Left ventricle myocardium superior (tissue), 1 donor: ENCODE measurements at places on chromosomes 1 and 21. TPM values are rescaled to one million over a fixed set of nuclear protein-coding genes. Genes with fewer than 3 reads are reported as not detected.

GRCh38 chr1:59948990-59949389 is 22.4 kb upstream of the CYP2J2 start:
- DNase-seq = no peak

DNA sequence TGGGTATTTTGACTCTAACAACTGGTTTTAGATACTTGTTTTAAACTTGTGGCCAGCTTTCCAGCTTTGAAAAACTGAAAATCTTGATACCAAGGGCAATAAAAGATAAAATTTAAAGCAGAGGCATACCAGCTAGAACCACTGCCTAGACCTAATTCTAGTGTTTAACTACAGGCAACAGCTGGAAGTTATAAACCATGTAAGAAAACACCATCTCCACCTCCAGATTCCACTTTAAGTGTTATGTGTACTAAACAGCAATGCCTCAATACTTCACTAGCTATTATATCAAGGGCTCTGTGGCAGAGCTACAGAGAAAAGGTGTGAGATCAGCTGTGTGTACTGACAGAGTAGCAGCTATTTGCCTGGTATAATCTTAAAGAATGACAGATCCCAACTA is 69.5 kb downstream of the LPAR3 start:
- DNase-seq = no peak

- no peak for DNase-seq
Measured at GRCh38 chr1:25562101-25562927, 18.9 kb downstream of the LDLRAP1 start.

- no peak for DNase-seq
Measured at GRCh38 chr21:37412603-37413360, 46.2 kb downstream of the DYRK1A start.

DNA sequence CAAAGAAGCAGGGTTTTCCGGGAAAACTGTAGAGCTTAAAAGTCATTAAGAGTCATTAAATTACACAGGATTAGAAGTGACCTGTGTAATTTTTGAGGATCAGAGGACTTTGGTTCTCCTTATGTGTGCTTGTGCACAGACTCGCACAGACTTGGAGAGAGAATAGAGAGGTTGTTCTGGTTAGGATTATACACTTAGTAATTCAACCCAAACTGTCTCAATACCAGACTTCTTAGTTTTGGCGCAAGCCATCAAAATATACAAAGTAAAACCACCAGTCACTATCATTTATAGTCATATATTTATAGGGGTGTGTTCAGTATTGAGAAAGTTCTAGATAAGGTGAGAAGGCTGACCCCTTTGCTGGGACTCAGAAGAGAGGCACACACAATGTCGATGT is 112.3 kb downstream of the HLX start:
- no peak for DNase-seq

- no peak for DNase-seq
Measured at GRCh38 chr1:85091671-85092280, 43.5 kb upstream of the MCOLN3 start.

GRCh38 chr1:173224949-173225348 is 17.8 kb upstream of the TNFSF4 start:
- no peak for DNase-seq

- no peak for DNase-seq
Measured at GRCh38 chr1:225688345-225688744, 35.4 kb upstream of the ENAH start.

GRCh38 chr1:214843281-214843680 is 239.3 kb upstream of the KCNK2 start:
- DNase-seq = no peak

GRCh38 chr21:43766734-43767497 is 9.2 kb downstream of the CSTB start:
- no peak for DNase-seq

DNA sequence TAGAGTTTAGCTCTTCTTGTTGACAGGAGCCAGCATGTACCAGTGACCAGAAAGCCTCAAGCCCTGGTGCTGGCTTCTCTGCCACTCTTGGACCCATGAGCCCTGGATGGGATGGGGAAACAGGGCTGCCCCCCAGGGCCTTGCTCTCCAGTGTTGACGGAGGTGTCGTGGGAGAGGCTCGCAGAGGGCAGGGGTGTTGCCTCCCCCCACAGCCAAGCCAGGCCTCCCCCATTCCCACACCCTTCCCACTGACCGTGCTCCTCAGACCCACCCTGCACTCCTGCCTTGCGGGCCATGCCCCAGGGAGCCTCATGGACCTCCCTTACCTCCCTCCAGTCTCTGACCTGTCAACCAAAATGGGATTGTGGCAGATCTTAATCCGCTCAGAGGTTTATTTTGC is 123.8 kb upstream of the COL6A1 start:
- no peak for DNase-seq

DNA sequence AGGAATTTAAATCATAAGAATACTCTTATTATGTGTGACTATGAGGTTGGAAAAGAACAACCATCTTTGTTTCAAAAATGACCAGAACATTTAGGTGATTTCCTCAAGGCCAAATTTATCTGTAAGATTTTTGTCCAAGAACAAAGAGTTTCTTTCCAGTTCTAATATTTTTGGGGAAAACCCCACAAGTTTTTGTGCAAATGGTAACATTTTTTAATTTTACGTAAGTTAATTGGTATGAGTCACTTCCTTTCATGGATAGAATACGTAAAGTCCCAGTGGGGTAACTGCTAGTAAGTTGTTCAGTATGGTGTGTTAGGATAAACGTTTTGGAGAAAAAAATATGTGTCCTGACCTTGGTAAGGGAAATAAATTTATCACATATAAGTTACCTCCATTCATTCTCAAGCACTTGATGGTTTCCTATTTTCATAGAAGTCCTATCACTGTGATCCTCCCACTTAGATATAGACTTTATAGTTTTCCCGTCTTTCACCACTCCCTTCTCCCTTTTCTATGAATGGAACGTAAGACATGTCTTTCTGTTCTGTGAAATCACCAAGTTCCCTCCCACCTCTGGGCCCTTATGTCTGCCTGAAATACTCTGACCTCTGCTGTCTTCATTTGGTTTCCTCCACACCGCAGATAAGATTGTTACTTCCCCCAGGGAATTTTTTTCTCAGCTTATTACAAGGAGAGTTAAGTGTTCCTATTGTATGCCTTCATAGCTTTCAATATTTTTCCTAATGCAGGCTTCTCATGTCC is 34.9 kb upstream of the TSNAX start:
- no peak for DNase-seq

GRCh38 chr1:186849271-186849671 is 20.5 kb downstream of the PLA2G4A start:
- DNase-seq = no peak

GRCh38 chr1:78071696-78072095 is 25.9 kb downstream of the GIPC2 start:
- DNase-seq = no peak

DNA sequence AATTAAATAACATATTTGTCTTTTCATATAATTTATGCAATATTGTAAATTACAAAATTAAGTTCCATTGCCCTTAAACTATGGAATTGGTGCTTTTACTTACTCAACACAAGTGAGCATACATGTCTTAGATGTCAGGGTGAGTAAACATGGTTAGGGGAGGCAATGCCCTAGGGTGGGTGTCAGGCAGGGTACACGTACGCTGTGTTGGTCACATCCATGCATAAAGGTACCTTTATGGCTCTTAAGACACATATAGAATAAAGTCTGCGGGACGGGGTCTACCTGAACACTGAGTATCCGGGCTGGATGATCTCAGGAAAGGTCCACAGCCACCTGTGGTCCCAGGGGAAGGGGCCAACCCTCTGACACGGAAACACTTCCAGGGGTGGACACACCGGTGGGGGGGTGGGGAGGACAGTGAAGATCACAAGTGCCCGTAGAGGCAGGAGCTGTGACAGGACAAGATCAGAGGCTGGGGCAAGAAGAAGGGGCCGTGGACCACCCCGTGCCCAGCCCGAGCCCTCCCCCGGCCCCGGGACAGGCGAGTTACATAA is 720 bp downstream of the LIN9 start:
- no peak for DNase-seq

DNA sequence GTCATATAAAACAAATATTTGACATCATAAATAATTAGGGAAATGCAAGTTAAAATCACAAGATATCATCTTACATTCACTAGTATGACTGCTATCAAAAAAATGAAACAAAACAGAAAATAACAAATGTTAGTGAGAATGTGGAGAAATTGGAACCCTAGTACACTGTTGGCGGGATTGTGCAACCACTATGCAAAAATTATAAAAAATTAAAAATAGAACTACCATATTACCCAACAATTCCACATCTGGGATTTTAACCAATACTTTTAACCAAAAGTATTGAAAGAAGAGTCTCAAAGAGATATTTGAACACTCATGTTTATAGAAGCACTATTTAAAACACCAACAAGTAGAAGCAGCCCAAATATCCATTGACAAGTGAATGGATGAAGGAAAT is 797.2 kb upstream of the ADAMTS5 start:
- DNase-seq = no peak

GRCh38 chr1:57898531-57898930 is 474.7 kb upstream of the DAB1 start:
- no peak for DNase-seq

GRCh38 chr21:17777072-17777765 is 41.9 kb downstream of the C21orf91 start:
- DNase-seq = no peak

- DNase-seq = no peak
Measured at GRCh38 chr1:234433563-234434285, 45.3 kb downstream of the TARBP1 start.

DNA sequence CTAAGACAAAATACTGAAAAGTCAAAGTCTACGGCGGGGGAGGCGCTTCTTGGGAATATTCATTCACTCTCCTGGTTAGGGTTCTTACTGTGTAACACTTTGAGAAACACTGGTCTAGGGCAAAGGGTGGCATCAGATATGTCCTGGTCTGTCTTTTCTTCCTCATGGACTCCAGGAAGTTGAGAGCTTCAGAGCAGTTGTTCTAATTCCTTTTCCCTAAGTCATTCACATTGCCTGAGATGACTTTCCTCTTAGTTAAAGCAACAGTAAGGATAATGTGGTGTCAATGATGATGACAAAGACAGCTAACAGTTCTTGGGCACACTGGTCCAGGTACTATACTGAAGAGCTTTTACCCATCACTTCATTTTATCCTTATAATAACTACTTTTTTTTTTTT is 27.0 kb downstream of the FGGY start:
- no peak for DNase-seq

Gene TNFAIP8L2
- total RNA-seq = 1.4 TPM

Gene KLF17
- total RNA-seq = not detected

Gene TNNT2
- total RNA-seq = 10,350 TPM

Gene AMY1A
- total RNA-seq = not detected

Gene TEX38
- total RNA-seq = not detected

Gene UBASH3A
- total RNA-seq = not detected

Gene CADM3
- total RNA-seq = 4.8 TPM

Gene S100B
- 3.5 TPM for total RNA-seq

Gene HES3
- total RNA-seq = not detected

Gene NUP210L
- 0.27 TPM for total RNA-seq

Gene TEDDM1
- total RNA-seq = not detected

Gene CALML6
- total RNA-seq = not detected

Gene IL20
- total RNA-seq = not detected
